Kidney glomerular epithelial cell (primary cell): ENCODE measurements at places on chromosomes 3 and 15.

GRCh38 chr3:11479221-11479620 lies 164.5 kb downstream of the VGLL4 start:
- DNase-seq: no peak

- no peak for DNase-seq
These were observed 1.0 kb downstream of the CPNE9 start for GRCh38 chr3:9704347-9705322.

DNA sequence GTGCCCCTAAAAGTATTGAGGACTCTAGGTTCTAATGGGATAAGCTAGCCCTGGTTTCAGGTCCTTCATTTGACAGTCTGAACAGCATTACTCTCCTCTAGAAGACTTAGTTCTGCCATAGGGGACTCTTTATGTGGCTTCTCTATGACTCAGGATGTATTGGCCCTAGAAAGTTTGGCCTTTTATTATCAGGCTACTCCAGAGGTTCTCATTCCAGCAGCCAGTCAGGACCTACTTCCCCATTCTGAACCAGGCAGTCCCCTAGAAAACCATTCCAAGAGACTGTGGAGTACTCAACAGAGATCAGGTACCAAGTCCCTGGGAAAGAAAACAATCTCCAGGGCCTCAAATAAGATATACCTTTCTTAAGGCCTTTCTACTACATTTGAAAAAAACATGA lies 157.9 kb upstream of the TSPAN3 start:
- DNase-seq: no peak

DNA sequence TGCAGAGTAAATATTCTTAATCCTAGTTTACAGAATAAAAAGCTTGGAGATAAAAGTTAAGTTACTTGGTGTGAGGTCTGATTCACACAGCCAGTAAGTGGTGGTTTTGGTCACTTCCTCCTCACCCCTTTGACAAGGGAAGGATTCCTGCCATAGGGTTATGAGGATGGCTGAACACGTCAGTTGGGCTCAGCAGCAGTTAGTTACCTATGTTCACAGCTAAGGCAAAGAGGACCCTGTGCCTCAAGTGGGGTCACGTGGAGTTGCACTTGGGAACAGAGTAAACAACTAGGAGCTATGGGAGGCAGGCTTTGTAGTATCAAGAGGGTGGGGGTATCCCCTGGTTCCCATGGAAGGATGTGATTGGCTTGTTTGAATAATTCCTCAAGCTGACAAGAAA lies 232.2 kb downstream of the UBE2E2 start:
- DNase-seq: no peak

DNA sequence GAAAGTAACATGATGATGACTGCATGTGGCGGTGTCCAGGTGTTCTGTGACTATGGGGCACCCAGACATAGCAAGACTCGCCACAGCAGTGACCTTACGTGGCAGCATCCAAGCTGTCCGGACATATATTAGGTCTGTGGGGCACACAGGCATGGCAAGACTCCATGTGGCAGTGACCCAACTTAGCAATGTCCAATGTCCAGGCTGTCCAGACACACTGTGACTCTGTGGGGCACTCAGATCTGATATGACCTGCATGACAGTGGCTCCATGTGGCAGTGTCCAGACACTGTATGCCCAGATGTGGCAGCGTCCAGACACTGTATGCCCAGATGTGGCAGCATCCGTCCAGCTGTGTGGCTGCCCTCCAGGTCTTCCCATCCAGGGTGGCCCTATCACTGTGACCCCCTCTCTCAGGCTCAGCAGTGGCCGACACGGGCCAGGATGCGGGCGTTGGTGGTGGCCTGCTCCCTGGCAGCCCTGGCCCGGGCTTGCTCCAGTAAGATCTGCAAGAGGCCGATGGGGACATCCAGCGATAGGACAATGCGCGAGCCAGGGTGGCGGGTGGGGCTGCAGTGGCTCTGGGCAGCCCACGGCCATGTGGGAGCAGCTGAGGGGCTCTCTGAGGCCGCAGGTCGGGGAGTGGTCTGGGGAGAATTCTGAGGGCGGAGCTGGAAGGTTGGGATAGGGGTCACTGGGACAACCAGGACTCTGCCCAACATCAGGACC lies 1.1 kb downstream of the UCN2 start:
- no peak for DNase-seq

DNA sequence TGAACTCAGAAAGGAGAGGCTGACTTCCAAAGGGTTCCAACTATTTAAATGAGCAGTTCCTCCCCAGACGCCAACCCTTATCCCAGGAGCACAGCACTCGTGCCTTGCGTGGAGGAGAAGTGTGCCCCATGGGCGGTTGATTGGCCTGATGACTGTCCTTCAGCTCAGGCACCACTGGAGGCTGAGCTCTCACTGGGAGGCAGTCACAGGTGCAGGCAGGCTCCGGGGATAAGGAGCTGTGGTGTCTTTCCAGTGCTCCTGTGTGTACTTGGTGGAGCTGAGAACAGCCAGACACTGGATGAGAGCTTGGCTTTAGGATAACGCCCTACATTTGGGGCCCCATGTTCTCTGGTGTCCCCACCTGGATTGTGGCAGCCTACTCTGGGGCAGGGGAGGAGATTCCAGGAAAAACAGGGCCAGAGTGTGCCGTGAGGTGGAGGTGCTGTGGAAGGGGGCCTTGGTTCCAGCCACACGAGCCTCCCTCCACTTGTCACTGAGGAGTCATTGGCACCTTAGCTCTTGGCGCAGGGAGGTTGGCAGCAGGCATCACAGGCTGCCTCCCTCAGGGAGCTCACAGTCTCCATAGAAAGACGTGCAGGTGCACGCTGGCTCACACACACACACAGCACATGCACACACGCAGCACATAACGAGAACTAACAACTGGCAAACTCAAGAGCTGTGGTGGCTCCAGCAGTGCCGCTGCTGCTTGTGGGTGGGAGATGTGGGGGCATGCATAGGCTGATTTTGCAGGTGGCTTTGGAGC lies 22.7 kb upstream of the EPHB3 start:
- no peak for DNase-seq
